ENCODE measurements at places on chromosomes 16 and 17. TPM values are rescaled to one million over a fixed set of nuclear protein-coding genes. Genes with fewer than 3 reads are reported as not detected.

NPIPA7 gene
- total RNA-seq = 0.59 TPM

FBXW10B gene
- 0.29 TPM for total RNA-seq

SNX20 gene
- not detected for total RNA-seq

ATP6V0A1 gene
- total RNA-seq = 52.5 TPM

- no peak for DNase-seq
These were observed 16.0 kb upstream of the LRRC75A start for GRCh38 chr17:16507918-16508533.

DNA sequence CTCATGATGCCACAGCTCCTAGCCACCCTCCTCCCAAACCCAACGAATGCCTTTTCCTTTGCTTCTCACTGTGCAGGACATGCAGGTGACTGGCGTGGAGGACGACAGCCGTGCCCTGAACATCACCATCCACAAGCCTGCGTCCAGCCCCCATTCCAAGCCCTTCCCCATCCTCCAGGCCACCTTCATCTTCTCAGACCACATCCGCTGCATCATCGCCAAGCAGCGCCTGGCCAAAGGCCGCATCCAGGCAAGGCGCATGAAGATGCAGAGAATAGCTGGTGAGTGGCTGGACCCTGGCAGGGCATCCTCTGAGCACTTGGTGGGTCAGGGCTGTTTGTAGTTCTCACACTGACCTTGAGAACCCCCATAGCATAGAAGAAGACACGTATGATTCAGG lies 132.3 kb downstream of the SOCS1 start:
- DNase-seq = no peak

DNA sequence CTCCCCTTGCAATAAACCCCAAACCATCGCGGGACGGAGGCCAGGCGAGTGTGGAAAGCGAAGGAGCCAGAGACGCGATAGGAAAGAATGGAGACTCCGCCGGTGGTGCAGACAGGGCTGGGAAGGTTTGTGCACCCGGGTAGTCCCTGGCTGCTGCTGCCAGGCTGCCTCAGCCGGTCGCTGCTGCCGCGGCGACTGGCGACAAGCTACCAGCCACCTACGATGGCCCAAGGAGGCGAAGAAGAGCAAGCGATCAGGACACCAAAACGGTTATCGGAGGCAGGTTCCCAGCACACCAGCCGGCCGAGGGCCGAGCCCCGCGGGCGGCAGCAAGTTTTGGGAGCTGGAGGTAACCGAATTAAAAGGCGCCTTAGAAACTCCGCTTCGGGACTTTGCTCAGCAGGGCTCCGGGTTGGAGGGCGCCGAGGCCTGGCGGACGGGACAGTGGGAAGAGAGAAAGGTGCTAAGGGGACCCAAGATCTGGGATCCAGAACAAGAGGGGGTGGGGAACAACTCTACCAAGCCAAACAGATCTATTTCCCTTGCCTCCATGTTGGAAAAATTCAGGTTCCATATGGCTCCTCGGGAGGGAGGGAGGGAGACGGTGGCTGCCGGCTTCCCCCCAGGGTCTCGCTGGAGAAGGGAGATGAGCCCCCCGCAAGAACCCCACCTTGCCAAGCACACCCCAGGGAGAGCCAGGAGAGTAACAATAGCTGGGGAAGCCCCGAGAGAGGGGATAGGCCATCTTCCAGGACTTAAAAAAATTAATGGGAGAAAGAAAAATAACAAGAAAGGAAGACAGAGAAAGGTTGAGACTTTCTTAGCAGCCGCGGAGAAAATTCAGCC lies 9.7 kb upstream of the HOXB2 start:
- no peak for DNase-seq

GRCh38 chr16:78375055-78375679 lies 275.7 kb downstream of the WWOX start:
- no peak for DNase-seq

DNA sequence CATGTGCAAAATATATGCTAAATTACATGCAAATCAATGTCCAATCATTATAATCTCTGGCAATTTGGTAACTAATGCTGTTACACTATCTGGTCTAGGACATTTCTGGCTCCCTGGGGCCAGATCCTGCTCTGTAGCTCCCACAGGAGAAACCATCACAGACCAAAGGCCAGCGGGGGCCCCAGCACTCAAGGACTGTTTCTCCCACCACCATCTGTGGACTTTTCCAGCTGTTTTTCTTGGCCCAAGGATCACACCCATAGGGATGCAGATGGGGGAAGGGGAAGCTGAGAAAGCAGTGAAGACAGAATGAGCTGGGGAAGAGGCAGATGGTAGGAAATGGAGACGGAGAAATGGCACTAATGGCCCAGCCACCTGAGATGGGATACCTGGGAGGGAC lies at the start of gene HIGD1B:
HIGD1B (plus strand) TSS at position 298 of the 400 bp plus-strand sequence. CDS start 270 bp downstream, outside the sequence.
- peak; percentile 70 for DNase-seq

GRCh38 chr17:1720856-1721386 lies 3.6 kb upstream of the WDR81 start:
- peak; percentile 93 for DNase-seq

- DNase-seq = no peak
These were observed 21.2 kb downstream of the SLC39A11 start for GRCh38 chr17:73071066-73071999.

GRCh38 chr17:7214300-7215135 lies 5.1 kb downstream of the DLG4 start:
- peak; percentile 100 for DNase-seq

GRCh38 chr16:71781741-71782140 lies 26.9 kb downstream of the AP1G1 start:
- peak; percentile 60 for DNase-seq

DNA sequence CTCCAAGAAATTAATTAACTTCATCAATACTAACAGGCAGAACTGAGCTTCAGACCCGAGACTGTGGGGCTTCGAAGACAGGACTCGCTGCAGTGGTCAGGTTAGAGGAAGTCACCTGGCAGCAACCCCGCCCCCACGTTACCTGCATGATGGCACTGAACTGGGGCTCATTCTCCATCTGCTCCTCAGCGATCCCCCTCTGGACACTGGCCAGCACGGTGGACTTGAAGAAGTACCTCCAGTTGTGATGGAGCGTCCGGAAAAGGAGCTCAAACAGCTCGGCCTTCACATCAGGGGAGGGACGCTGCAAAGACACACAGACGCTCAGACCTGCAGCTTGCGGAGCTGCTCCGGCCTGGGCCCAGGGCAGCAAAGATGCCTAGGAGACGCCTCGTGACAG lies 40.9 kb upstream of the GSG1L start:
- no peak for DNase-seq

GRCh38 chr17:17994271-17995069 lies 21.8 kb downstream of the DRC3 start:
- peak; percentile 73 for DNase-seq

DNA sequence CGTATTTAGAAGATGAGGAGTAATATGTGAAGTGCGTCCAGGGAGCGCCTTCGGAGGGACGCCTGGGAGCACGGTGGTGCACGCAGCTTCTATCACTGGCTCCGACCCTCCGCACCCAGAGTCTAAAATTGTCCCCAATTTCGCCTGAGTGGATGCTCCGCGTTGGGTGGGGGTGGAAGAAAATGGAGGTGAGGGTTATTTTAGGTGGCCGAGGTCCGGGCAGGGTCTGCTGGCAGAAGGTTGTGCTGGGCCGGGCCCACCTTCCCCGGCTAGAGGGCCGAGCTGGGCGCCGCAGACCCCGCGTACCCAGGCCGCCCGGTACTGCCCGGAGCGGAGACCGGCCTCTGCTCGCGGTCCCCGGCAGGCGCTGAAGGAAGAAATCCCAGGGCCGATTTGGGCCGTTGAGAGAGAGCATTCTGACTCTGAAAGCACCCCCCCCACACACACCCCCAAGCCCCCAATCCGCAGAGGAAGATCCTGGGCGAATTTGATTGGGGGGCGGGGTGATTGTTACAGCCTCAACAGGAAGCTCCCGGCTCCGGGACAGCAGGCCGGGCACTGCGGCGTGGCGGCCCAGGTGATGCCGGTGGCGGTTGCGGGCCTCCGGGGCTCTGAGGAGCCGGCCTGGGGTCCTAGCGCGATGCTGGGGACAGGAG lies 3.0 kb downstream of the BAHCC1 start:
- DNase-seq = peak; percentile 91

- DNase-seq = no peak
These were observed 33.6 kb upstream of the MED13 start for GRCh38 chr17:62098623-62099231.

DNA sequence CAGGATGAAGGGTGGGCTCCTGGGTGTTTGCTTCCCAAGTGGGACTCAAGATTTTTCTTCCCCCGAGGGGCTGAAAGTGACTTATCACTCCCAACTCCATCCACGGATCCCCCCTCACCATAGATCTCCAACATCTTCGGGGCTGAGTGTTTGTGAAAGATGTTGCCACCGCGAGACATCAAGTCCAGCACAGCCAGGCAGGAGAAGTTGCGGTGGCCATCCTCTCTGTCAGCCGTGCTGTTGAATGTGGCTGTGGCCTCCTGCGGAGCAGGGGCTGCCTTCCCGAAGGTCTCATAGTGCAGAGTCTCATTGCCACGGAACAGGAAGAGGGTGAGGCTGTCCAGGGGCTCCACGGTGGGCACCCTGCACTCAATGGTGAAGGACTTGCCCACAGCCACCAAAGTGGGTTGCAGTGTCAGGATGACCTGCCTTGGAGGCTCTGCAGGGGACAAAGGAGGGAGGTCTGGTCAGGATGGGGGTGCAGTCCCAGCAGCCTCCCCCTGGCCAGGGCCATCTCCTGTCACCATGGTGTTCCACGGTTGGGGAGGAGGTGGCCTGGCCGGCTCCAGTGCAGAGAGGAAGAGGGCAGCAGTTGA lies 5.5 kb downstream of the PRR29 start:
- DNase-seq = peak; percentile 70

All from osteoblast (primary cell).